ENCODE measurements at places on chromosomes 3 and 15.
A peak's percentile ranks its signal among the peaks of the same experiment; 100 is the strongest.

DNA sequence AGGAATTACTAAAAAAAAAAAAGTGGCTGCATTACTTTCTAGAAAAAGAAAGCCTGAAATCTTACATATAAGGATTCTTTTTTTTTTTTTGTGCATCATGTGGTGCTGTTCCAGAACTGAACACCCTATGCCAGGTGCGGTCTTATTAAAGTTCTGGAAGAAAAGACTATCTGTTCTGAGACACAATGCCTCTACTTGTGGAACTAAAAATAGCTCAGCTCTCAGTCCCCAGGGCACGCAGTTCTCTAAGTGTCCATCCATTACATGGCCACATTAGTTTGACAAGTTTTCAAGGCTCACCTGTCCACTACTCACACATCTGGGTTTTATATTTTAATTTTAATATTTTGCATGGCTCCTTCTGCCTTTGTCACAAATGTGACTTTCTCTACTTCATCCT, 126.6 kb upstream of the ADAMTS9 start:
- no peak for DNase-seq

GRCh38 chr15:48675436-48675835, 29.9 kb upstream of the FBN1 start:
- no peak for DNase-seq

- DNase-seq = no peak
Observed at GRCh38 chr3:150372722-150373121, 35.4 kb upstream of the TSC22D2 start.

DNA sequence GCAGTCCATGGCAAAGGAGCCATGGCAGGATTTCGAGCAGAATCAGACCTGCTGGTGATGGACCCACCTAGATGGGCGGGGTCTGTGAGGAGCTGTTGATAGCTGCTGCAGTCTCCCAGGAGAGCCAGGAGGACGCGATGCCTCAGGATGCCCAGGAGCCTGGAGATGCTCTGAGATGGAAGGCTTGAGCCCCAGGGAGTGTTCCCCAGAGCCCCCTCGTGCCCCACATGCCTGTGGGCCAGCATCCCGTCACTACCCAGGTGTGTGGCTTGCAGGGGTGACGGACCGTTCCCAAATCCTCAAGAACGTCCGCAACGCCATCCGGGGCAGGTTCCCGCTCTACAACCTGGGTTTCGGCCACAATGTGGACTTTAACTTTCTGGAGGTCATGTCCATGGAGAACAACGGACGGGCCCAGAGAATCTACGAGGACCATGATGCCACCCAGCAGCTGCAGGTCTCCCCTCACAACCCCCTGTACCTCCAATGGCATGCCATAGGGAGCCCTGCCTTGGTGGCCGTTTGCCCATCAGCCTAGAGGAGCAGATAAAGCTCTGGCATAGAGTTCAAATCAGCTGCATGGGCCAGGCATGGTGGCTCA, 6.7 kb downstream of the ITIH1 start:
- DNase-seq = no peak

DNA sequence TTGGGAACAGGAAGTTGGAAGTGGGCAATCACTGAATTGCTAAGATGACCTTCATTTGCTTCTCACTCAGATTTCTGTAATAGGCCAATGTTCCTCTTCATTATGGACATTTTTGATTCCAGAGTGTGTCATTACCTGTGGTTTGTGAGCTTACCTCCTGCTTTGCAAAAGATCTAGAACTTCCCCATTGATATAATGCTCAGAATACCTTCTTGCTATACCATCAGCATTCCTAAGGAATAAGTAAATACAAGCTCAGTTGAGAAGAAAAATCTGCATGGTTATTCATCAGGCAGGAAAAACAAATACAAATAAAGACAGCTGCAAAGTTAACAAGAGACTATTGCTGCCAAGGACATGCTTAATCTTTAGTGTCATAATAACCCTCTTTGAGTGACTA, 5.6 kb upstream of the RPL14 start:
- DNase-seq = no peak

DNA sequence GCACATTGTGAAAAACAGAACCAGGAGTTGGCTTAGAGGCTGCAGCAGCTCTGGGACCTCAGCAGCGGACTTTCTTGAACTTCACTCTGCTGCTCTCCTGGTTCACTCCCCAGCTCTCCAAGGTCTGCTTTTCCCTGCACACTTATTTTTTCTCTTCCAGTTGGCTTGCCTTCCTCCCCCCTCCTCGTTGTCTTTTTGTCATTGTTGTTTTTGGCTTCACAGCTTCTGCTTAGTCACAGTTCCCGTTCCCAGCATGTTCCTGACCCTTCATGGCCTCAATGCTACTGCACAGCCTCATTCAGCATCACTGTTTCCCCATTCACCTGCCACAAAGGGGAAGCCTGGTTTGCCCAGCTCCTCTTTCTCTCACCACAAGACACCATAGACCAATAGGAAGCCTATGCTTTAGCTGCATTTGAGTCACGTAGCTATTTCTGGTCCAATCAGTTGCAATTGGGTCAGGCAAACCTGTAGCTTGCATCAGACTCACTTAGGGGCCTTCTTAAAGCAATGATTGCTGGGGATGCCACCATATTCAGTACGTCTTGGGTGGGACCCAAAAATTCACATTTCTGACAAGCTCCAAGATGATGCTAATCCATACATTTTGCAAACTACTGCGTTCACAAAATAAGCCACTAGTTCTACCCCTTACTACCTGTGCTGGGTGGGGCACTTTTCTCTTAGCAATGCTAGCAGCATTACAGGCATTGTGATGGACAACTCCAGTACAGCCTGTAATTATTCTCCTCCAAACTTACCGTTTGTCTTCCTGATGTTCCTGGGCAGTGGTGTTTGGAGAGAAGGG, 7.8 kb upstream of the SUMF1 start:
- peak; percentile 44 for DNase-seq

DNA sequence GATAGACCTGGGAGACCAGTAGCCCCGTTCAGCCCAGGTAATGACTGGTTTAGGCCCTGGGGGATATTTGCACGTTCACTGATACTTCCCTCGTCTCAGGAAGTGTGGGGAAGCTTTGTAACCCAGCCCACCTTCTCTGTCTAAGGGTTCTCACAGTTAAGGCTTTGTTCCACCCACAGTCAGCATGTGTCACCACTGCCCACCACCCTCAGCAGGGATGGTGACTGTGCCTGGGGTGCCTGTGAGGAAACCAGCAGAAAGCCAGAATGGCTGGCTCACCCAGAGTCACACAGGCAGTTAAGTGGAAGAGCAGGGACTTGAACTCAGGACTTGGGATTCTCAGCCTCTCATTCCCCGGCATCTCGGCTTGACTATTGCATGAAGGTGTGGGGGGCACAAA, 5.2 kb downstream of the KBTBD13 start:
- DNase-seq = no peak

- DNase-seq = no peak
Observed at GRCh38 chr3:66267031-66267430, 46.2 kb downstream of the SLC25A26 start.

DNA sequence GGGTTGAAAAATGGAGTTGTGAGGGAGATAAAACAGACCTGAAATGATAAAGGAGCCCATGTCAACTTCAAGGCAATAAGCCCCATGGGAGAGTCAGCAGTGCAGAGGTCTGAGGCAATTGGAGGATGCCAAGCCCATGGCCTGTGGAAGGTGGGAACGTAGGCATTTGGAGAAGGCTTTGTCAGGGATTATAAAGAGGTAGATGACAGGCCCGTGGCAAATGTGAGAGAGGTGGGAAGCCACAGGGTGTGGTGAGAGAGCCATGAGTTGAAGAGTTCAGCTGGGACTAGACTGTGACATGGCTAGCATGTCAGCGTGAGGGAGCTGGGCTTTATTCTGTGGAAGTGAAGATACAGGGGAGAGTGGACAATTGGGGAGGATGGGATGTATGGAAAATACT, 35.4 kb downstream of the MFSD1 start:
- no peak for DNase-seq
